ENCODE measurements at places on chromosomes 6 and 20. TPM values are rescaled to one million over a fixed set of nuclear protein-coding genes. Genes with fewer than 3 reads are reported as not detected.

DNA sequence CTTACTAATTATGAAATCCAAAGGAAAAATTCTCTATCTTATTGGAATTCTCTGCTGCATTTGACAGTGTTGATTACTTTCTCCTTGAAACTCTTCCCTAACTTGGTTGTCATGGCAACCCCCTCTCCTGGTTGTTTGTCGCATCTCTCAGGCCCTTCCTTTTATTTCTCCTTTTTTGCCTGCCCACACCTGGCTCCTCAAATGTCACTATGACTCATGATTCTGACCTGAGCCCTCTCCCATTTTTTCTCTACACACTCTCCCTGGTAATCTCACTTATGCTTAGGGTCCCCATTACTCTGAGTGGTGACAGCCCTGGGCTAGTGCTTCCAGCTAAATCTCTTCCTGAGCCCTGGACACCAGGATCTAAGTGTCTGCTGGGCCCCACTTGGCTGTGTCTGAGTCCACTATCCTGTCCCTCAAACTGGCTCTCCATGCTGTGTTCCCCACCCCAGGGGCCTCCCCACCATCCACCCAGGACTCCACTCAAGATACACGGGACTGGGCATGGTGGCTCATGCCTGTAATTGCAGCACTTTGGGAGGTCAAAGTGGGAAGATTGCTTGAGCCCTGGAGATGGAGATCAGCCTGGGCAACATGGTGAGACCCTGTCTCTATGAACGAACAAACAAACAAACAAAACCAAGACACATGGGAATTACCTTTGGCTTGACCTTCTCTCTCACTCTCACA is 16.5 kb upstream of the NNAT start:
- DNase-seq = no peak

GRCh38 chr6:115708850-115709249 is 351.8 kb downstream of the FRK start:
- DNase-seq = no peak

DNA sequence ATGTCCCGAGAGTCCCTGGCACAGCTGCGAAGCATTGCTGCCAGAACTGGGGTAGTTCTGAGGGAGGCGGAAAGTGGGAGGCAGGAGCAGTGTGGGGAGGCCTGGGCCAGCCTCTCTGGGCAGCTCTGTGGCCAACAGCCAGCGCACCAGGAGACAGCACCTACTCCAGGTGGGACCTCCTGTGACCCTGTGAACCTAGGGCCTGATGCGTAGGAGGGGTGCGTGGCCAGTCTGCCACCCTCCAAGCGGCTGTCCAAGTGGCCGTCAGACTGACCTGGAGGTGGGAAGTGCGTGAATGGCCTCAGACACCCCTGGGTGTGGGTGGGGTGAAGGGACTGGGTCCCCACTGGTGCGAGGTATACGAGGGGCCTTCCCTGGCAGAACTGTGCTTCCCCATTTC is 15.5 kb downstream of the SS18L1 start:
- DNase-seq = no peak

- no peak for DNase-seq
These were observed 21.5 kb downstream of the ACSS1 start for GRCh38 chr20:25036331-25036936.

DNA sequence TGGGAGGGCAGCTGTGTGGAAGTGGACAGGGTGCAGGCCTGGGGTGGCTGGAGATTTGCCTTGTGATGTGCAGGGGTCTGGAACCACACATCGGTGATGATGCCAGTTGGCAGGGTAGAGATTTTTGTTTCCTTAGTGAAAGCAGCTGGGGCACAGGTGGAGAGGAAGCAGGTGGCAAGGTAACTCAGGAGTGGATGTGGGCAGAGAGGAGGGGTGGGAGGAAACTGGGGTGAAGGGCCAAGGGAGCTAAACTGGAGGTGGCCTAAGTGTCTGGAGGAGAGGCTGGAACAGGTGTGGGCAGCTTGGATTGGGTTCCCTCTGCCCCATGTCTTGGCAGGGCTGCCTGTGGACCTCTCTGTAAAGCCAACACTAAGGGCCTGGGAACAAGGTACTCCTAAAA is 4.7 kb upstream of the SCUBE3 start:
- no peak for DNase-seq

- DNase-seq = no peak
These were observed 14.2 kb upstream of the FAM8A1 start for GRCh38 chr6:17585766-17586490.

DNA sequence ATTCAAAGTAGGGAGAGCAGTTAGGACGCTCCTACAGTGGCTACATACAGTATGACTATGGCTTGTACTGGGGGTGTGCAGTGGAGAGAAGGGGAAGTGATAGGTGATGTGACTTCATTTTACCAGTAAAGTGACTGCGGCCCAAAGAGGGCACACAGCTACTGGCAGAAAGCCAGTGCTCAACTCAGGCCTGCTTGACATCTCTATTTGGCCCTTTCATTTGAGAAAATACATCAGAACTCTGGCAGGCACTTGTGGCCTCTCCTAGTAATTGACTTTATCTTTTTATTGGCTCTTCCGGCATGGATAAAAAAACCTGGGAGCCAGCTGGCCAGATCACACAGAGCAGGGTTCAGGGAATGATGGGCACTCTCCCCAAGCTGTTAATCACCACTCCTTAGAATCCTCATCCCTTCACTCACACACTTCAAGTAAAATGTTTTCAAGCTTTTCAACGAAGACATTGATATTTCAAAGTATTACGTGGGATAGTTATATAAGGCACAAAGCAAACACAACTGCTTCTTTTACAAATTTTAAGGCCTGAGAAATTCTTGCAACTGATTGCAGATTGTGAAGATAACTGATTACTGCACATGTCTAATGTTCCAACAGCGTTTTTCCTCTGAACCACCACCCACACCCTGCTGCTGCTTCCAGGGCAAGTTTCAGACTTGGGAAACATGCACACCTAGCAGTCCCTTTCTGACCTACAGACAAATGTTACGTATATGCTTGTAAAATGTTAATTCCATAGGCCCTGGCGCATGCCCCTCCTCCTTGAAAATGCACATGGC is 73.5 kb downstream of the TNFRSF21 start:
- DNase-seq = no peak

DNA sequence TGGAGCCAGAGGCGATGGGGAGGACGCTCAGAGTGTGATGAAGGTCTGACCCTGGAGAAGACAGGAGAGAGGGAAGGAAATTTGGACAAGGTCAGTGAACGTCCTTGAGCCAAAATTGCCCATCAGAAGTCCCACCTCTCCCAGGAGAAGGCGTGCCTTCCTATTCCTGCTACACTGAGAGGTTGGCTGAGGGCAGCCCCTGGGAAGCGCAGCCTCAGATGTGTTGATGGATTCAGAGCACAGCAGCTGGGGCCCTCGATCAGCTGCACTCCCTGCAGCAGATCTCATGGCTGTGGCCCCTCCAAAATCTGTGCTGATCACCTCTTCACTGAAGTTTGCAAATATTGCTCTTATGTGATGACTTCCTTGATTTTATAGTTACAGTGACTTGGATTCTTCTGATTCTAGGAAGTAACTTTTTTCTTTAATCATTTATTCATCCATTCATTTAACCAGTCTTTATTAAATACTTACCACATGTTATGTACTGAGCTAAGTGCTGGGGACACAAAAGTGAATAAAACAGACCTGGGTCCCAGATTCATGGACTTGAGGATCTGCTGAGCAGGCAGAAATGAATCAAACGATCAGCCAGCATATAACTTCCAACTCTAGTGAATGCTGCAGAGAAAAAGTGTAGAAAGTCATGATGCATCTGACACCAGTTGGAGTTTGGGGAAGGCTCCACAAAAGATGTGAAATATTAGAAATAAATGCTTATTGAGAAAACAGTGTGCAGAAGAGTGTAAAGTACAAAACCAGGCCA is 69.6 kb upstream of the ARMC2 start:
- DNase-seq = no peak

DNA sequence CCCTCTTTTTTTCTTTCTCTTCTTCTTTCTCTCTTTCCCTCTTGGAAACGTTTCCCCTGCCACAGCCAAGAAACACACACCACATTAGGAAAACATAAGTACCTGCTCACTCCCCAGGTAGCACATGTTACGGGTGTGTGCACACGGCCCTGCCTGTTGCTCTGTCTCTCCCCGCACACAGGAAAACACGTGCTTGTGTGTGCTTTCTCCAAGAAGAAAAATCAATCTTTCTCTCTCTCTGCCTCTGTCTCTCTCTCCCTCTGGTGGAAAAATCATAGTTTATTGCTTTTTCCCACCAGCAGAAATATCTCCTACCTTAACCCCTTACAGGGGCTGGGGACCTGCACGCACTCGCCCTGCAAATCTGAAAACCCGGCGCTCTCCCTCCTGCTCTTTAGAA is 102.3 kb downstream of the EDN3 start:
- peak; percentile 59 for DNase-seq

DNA sequence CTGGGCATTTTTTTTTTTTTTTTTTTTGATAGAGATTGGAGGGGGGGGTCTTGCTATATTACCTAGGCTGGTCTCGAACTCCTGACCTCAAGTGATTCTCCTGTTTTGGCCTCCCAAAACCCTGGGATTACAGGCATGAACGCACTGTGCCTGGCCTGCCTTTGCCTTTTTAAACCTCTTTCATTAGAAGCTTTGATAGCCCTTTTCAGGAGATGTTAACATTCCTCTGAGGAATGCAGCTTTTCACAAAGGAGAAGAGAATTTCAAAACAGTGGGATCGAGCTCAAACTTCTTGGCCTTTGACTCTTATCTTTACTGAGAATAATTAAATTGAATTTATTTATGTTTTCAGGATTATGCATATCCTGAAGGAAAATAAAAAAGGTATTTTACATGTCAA is 31.3 kb downstream of the SLC26A8 start:
- no peak for DNase-seq

- no peak for DNase-seq
These were observed 577 bp downstream of the LSM14B start for GRCh38 chr20:62122654-62123449.

DNA sequence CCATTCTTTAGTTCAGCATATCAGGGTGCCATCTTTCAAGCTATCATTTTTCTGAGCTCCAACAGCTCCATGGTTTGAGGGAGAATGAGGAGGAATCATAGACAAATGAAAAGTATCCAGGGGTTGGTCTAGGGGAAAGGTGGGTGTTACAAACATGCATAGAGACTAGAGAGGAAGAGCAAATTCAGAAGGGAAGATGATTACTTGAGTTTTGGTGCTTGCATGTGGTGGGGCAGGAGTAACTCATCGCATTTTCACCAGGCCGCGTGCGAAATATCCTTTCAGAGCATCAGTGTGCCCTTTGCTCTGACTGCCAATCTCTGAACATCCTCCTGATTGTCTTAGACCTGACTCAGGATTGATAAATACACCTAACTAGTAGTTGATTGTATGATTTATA is 7.7 kb upstream of the BICRAL start:
- DNase-seq = no peak

DNA sequence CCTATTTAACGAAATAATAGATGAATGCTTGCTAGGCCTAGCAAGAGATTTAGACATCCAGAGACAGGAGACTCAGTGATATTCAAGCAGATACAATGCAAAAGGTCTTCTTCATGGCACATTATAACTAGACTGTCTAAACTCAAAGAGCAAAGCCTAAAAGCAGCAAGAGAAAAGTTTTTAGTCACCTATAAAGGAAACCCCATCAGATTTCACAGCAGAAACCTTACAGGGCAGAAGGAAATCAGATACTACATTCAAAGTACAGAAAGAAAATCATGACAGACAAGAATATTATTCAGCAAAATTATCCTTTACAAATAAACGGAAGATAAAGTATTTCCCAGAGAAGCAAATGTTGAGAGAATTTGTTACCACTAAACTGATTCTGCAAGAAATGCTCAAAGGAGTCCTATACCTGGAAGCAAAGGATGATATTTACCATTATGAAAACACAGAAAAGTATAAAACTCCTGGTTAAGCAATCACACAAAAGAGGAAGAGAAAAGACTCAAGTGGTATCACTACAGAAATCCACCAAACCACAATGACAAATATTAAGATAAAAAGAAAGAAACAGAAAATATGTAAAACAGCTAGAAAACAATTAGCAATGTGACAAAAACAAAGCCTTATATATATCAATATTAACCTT is 333.7 kb downstream of the MEI4 start:
- no peak for DNase-seq

DNA sequence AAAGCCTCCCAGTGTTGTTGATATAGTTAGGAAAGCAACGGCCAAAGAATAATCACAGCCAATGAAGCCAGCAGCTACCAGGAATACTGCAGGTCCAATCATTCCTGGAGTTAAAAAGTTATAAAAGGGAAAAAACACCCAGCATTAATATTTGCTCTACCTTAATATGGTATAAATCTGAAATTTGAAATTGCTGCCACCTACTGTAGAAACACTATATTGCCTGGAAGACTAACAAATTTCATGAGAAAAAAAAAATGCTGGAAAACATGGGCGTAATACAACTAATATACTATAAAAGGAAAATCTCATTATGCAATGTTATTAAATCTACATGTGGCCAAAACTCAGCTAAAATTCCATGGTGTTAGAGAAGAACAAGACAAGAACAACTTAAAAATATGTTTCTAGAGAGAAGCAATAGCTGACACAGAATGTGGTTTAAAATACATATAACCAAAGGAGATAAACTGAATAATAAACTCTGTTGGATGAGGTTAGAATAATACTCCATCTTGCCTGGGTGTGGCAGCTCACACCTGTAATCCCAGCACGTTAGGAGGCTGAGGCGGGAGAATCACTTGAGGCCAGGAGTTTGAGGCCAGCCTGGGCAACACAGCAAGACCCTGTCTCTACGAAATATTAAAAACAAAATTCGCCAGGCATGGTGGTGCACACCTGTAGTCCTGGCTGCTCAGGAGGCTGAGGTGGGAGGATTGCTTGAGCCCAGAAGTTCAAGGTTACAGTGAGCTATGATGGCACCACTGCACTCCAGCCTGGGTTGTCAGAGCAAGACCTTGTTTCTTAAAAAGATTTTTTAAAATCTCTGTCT is 43.1 kb downstream of the SLC17A5 start:
- peak; percentile 50 for DNase-seq

GRCh38 chr20:37511610-37512275 is 9.3 kb upstream of the NNAT start:
- DNase-seq = no peak

DNA sequence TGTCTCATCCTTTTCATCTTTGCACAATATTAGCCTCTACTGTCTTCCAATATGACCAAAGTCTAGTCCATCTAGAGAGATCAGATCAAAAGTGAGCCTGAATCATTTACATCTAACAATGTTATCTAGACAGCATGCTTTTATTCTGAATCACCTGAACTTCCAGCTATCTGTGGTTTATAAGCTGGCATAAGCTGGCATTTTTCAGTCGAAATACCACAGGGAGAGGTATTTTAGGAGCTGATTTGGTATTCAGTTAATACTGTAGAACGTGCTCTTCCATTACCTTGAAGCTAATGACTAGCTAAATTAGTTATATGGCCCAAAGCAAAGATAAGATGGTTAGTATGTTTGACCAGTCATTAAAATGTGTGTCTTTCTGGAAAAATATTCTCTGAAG is 188.3 kb upstream of the AGPAT4 start:
- DNase-seq = no peak

KIF25 gene
- polyA plus RNA-seq = 0.99 TPM

ELOVL2 gene
- polyA plus RNA-seq = 2.1 TPM

GNAS-AS1 gene
- 2.5 TPM for polyA plus RNA-seq

HTR1E gene
- not detected for polyA plus RNA-seq

PFDN6 gene
- 41.2 TPM for polyA plus RNA-seq

CFAP206 gene
- 0.13 TPM for polyA plus RNA-seq

RUNX2 gene
- 1.1 TPM for polyA plus RNA-seq
